ENCODE measurements at places on chromosomes 5 and 9. TPM values are rescaled to one million over a fixed set of nuclear protein-coding genes. Genes with fewer than 3 reads are reported as not detected.

Gene ANKRD18A
- total RNA-seq: 0.19 TPM

Gene OR1J2
- total RNA-seq: not detected

Gene PCDHA9
- total RNA-seq: not detected

Gene DAPK1
- total RNA-seq: 1.2 TPM

Gene DCAF12
- 48.4 TPM for total RNA-seq

Gene MRPS2
- 34.7 TPM for total RNA-seq

Gene PCDHB7
- total RNA-seq: not detected

Gene EIF4E1B
- not detected for total RNA-seq

Gene MLANA
- not detected for total RNA-seq

Gene SPINK13
- not detected for total RNA-seq

Gene GRXCR2
- total RNA-seq: not detected

Gene EQTN
- not detected for total RNA-seq

Gene VAV2
- total RNA-seq: 5.5 TPM

Gene HRCT1
- not detected for total RNA-seq

Gene NRG2
- total RNA-seq: not detected

Gene TRPM3
- not detected for total RNA-seq

Gene PRR16
- not detected for total RNA-seq

Gene CDC20B
- 0.53 TPM for total RNA-seq

Gene NHP2
- 144 TPM for total RNA-seq

Gene FREM1
- not detected for total RNA-seq

Gene CBY3
- total RNA-seq: 0.59 TPM

Gene C9
- total RNA-seq: not detected

Gene PCDHGA9
- not detected for total RNA-seq

Gene FOXD4
- 0.15 TPM for total RNA-seq

Gene MED7
- 15.8 TPM for total RNA-seq

Gene LCN15
- total RNA-seq: not detected

Gene PCDHGB1
- total RNA-seq: not detected

Measured in activated CD8-positive, alpha-beta memory T cell treated with anti-CD3 and anti-CD28 coated beads, Interleukin-2, amount 10 ng/mL, durations not matched to agents 7 days and 5 days (primary cell).